NCI-H1092 (cell line): ENCODE measurements at places on chromosomes 7 and 10.

DNA sequence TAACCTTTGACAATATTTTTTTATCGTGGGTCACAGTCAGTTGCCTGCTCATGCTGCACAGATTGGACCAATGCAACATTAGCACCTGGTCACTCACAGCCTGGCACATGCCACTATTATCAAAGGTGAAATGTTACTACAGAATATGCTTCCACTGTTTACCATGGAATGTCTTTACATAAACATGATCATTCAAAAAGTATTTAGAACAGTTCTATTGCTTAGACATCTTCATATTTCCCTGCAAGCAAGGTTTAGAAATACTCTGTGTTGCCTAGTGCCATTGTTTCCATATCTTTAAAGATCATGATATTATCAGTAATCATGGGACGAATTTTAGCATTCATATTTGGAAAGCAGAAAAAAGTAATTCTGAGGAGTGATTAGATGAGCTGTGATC, 179.9 kb upstream of the CHRM2 start:
- no peak for DNase-seq

- no peak for DNase-seq
These were observed 55.1 kb upstream of the ZEB1 start for GRCh38 chr10:31263903-31264302.

GRCh38 chr7:129308047-129308446, 83.2 kb downstream of the AHCYL2 start:
- no peak for DNase-seq

DNA sequence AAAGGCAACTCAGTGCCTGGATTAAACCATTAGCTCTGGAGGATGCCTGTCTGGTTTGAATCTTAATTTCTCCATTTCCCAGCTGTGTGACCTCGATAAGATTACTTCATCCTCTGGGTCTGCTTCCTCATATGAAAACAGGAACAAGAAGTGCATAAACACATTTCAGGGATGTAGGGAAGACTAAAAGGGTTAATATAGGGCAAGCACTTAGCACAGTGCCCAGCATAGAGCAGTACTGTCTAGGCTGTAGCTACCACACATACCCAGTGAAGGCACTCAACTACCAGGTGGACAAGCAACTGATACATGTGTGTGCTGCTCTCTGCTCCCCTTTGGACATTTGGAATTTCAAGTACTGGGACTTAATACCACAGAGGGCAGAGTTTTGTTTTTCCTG, 85.4 kb downstream of the KCNMA1 start:
- no peak for DNase-seq

DNA sequence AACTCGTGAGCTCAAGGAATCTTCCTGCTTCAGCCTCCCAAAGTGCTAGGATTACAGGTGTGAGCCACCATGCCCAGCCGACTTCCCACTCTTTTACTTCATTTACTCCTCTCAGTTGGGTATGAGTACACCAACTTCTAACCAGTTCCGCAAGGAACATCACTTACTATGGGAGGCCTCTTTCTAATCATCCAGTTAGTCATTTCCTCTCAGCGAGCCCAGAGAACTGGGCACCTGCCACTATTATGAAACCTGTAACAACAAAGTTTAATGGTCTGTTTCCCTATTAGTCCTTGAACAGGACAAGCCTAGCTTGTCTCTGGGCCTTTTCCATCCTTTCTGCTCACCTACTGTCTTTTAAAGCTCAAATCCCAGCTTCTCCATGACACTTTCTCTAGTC, 88.8 kb downstream of the DNMBP start:
- no peak for DNase-seq

DNA sequence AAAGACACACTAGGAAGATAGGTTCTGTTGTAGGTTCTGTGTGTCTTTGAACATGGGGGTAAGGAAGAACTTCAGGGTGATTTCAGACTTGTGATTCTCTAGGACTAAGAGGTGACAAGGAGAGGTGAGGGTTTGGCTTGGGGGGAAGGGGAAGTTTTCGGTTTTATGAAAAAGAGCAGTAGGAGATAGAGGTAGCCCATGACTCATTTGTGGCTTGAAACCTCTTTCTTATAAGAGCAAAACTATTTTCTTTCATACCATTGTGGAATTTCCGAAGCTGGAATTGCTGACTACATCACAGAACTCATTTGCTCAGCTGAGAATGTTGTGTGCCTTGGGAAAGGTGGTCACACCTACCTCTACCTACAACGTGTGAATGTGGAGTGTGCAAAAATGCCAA, 39.6 kb upstream of the IKZF1 start:
- no peak for DNase-seq

- DNase-seq: no peak
These were observed 26.2 kb upstream of the ZNF467 start for GRCh38 chr7:149799397-149800168.

DNA sequence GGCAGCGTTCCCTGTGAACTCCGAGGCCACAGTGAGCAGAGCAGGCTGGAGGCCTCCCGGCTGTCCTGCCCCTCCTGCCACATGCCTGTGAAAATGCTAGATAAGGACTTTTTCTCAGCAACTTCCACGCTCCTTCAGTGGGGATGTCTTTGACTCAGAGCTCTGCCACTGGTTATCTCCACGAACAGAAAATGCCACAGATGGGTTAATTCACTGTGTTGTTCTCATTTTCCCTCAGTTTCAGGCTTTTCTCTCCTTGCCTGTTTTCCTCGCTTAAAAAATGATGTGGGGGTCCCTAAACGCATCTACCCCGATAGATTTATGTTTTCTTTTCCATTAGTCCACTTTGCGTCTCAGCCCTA, 51.3 kb downstream of the IKZF1 start:
- no peak for DNase-seq

GRCh38 chr7:157018328-157018996, 8.0 kb upstream of the MNX1 start:
- DNase-seq: no peak

DNA sequence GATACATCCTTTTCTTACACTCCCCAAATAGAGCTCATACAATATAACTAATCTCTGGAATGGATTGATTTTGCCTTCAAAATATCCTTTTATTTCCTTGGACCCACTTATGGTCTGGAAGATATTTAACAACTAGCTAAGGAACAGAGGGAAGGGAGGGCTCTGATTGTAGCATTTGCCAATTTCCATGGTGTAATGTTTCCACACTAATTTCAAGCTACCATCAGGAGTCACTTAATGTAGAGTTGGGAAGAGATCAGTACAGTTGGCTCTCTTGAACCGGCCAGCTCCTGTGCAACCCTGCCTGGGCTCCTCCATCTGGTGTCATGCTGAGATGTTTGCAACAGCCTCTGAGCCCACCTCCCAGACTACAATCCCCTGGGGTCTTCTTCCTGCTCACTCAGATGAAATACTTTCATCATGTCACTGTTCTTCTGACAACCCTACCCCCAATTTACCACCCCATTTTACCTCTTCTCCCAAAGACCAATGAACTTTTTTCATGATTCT, 8.0 kb upstream of the IL6 start:
- DNase-seq: no peak

DNA sequence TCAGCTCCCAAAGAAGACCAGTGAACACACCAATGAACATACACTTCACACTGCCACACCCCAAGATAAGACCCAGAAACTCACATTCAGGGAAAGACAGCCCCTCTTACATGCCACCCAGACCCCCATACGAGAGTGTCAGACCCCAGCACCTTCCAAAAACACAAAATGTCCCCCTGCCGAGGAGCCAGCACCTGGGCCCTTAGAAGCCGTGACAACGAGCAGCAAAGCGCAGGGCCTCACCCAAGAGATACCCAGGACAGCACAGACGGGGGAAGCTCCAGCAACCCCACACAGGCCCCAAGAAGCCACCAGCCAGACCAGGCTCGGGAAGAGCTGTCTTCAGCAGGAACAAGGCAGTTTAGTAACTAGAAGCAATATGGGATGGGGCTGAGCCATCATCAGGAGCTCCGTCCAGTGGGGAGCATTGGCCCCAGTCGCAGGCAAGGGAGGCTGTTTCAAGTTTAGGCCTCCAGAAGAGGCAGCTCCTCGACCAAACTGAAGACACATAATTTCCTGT, 243.6 kb downstream of the PTPRN2 start:
- DNase-seq: no peak

GRCh38 chr7:69373171-69374043, 224.9 kb upstream of the AUTS2 start:
- no peak for DNase-seq

- DNase-seq: no peak
These were observed 824.4 kb downstream of the GRID1 start for GRCh38 chr10:85542152-85542551.

GRCh38 chr10:58952747-58953466, 223.5 kb upstream of the PHYHIPL start:
- peak; percentile 6 for DNase-seq

GRCh38 chr7:112938863-112939573, 147.6 kb downstream of the GPR85 start:
- DNase-seq: no peak

- DNase-seq: peak; percentile 50
These were observed 19.1 kb upstream of the TPK1 start for GRCh38 chr7:144854839-144855424.

GRCh38 chr10:123909866-123910265, 18.3 kb upstream of the CPXM2 start:
- DNase-seq: no peak

- DNase-seq: no peak
These were observed 549.1 kb downstream of the NXPH1 start for GRCh38 chr7:8982338-8982992.

- peak; percentile 26 for DNase-seq
These were observed 1189.5 kb downstream of the GATA3 start for GRCh38 chr10:9243941-9244411.

DNA sequence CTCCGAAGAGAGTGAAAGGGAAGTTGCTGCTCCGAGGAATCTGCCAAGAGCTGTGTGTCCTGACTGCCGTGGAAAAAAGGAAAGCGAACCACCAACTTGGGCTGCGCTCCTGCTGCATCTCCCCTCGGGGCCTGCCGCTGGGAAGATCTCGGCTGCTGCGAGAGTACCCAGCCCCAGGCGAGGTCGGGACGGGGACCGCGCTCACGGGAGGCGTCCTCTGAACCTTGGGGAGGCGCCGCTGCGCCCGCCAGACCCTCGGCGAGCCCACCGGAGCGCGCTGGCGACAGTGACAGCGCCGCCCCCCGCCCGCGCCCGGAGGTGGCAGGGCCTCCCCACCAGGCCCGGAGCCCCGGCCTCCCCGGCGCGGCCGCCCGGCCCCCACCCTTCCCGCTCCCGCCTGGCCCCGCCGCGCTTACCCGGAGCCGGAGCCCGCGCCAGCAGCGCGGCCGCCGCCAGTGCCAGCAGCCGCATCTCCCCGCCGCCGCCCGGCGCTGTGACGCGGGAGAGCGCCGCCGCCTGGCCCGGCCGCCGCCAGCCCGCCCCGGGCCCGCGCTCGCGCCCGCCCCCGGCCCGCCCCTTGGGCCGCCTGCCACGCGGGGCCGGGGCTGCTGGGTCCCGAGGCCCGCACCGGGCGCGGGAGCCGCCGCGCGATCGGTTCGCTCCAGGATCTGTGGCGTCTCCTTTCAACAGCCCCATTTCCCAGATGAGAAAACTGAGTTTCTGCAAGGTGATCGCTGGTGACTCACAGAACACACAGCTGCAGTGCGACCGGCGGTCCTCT, at the start of gene VSTM4:
Gene VSTM4, minus strand, starts transcription at position 508 of the 781 bp plus-strand sequence. Its CDS starts 37 bp downstream, at position 471.
- peak; percentile 20 for DNase-seq

DNA sequence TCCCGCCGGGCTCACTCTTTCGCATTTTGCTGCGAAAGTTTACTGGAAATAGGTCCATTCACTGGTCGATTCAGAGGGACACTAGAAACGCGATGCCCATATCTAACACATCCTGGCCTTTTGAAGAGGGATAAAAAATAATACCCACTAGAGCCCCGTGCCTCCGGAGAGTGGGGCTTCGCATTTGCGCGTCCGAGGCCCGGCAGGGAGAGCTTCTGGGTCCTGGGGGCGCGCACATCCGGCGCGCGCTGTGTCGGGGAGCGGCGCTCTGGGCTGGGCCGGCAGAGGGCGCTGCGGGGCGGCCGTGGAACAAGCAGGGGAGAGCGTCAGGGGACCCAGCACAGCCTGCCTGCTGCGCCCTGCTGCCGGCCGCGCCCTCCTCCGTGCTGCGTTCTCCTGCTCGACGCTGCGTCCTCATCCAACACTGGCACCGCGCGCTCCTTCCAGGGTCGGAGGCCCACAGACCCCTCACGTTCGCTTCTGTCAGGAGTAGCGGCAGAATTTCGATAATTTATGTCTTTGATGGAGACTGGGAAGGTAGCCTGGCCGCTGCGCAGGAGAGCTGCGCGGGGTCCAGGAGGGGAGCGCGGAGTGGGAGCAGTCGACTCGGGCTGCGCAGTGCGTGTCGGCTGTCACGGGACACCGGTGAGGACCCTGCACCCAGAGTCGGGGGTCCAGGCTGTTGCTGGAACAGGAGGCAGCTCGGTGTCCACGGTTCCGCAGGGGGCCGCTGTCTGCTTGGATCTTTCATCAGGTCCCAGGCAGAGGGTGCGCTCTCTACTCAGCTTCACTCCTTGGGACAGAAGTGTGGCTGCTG, 41.5 kb upstream of the ZNF32 start:
- DNase-seq: peak; percentile 8
